Spleen (tissue), 13 donors: ENCODE measurements at places on chromosomes 3 and 15. TPM values are rescaled to one million over a fixed set of nuclear protein-coding genes. Genes with fewer than 3 reads are reported as not detected.

PARP16 gene
- 7.9 TPM for polyA plus RNA-seq

TEX55 gene
- not detected for polyA plus RNA-seq

BTBD1 gene
- 14.9 TPM for polyA plus RNA-seq

XXYLT1 gene
- polyA plus RNA-seq, result 3.4 TPM

RLBP1 gene
- polyA plus RNA-seq, result not detected

ATP13A5 gene
- polyA plus RNA-seq, result not detected

CPEB1 gene
- 0.48 TPM for polyA plus RNA-seq

DGKG gene
- polyA plus RNA-seq, result 0.93 TPM

TPRG1 gene
- 0.29 TPM for polyA plus RNA-seq

CPNE9 gene
- 0.22 TPM for polyA plus RNA-seq

GOLGA6D gene
- polyA plus RNA-seq, result not detected
